ENCODE measurements at places on chromosomes 7 and 10.

DNA sequence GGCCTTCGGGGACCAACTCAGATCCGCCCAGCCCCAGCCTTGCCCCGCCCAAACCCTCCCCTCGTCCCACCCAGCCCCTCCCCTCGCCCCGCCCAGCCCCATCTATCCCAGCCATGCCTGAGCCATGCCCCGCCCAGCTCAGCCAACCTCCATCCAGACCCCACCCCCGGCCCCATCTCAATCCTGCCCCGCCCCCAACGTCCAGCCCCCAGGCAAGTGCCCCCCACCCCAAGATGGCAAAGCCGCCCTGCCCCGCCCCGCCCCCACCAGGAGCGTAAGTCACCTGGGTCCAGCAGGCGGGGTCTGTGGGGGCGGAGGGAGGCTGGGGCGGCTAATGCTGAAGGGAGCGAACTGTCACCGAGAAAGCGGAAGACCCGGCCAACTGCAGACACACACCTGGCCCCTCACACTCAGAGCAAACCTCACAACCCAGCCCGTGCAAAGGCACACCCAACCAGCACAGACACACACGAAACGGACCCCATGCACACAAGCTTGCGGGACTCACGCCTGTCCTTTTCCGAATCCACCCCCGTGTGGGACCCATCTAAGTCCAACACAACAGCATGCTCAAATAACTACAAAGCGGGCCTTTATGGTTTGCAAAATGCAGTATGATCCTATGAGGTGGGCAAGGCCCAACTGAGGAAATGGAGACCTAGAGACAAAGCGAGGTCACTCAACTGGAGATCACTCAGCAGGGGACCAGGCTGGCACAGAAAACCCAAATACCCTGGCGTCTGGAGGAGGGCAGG, 11.5 kb upstream of the OGA start:
- no peak for DNase-seq

DNA sequence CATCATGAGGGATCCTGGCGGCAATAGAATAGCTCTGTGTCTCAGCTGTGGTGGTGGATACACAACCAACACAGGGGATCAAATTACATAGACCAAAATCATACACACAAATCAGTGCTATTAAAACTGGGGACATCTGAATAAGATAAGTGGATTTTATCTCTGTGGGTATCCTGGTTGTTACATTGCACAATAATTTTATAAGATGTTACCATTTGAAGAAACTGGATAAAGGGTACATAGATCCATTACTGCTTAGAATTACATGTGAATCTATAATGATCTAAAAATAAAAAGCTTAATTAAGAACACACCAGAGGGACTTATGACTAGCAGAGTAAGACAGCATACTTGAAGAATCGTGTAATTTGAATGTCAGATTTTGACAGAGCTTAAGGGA, 8.2 kb upstream of the FAM3C start:
- no peak for DNase-seq

DNA sequence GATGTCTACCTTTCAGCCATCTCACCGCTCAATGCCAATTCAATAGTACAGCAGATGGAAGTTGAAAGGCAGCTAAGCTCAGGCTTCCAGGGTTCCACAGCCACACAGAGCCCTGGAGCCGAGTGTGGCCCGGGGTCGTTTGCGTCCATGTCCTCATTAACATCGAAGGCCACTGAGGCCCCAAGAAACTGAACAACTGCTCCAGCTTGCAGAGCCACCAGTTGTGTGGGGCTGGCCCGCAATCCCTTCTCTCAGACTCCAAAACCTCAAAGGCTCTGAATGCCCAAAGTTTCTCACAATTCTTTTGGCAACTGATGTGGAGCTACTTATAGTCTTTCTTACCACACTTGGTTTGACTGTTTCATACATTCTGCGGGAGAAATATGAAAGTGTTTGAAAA, 31.1 kb downstream of the NOD1 start:
- DNase-seq, result no peak

GRCh38 chr7:72020311-72020710, 391.8 kb downstream of the CALN1 start:
- DNase-seq, result no peak

GRCh38 chr7:93620864-93621263, 46.3 kb upstream of the CALCR start:
- DNase-seq, result no peak

DNA sequence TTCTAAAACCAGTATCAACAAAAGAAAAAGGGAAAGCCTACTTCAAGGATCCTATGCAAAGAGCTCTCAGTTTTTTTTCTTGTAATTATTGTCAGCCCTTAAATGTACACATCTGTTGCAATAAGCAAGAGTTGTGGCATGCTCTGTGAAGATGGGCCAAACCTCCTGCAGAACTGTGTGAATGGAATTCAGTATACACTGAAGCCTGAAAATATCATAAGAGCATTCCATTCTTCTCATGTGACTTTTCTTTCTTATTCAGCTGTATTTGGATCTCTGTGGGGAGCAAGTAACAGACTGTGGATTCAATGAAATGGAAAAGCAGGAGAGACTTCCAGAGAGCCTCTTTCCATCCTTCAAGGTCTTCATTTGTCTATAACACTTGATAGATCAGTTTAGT, 130.7 kb downstream of the SAMD9 start:
- DNase-seq, result no peak

GRCh38 chr7:140176122-140176701, 571 bp downstream of the KDM7A start:
- no peak for DNase-seq

DNA sequence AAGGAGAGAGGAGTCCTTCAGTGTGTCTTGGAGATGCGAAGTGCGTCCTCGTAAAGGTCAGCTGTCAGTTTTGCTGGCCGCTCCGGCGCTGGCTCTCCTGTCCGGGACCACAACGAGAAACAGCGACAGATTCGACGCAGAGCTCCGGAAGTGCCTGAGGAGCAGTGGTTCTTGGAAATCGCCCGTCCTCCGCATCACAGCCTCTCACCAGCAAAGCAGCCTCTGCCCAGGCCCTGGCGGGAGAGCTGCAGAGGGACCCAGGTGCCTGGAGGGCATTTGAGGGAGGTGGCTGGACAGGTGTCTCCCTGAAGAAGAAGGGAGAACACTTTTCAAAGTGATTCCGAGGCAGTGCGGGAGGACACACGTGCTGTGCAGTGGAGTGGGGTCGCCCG, 11.6 kb upstream of the AP5Z1 start:
- DNase-seq, result no peak

DNA sequence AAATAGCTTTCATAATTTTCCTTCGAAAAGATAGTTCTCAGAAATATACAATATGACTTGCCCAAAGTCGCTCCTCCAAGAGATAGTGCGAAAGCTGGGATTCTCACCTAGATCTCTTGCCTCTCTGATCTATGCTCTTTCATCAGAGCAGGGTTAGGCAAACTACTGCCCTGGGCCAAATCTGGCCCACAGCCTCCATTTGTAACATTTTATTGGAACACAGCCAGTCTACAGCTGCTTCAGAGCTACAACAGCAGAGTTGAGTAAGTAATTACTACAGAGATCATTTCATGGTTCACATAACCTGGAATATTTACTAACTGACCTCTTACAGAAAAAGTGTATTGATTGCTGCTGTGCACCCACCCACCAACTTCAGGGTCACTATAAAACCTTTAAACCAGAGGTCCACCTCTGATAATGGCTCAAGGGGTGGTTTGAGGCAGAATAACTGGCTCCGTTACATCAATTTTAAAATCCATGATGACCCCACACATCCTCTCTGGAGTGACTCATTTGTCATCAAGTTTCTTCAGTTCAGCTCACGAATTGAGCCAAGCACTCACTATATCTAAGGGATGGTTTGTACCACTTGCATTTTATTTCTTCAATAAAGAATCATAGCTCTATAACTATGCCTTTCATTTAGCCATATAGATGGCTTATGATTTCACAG, 1019.0 kb downstream of the XPNPEP1 start:
- DNase-seq, result no peak

- DNase-seq, result no peak
Measured at GRCh38 chr7:47763063-47763974, 181.4 kb upstream of the TNS3 start.

DNA sequence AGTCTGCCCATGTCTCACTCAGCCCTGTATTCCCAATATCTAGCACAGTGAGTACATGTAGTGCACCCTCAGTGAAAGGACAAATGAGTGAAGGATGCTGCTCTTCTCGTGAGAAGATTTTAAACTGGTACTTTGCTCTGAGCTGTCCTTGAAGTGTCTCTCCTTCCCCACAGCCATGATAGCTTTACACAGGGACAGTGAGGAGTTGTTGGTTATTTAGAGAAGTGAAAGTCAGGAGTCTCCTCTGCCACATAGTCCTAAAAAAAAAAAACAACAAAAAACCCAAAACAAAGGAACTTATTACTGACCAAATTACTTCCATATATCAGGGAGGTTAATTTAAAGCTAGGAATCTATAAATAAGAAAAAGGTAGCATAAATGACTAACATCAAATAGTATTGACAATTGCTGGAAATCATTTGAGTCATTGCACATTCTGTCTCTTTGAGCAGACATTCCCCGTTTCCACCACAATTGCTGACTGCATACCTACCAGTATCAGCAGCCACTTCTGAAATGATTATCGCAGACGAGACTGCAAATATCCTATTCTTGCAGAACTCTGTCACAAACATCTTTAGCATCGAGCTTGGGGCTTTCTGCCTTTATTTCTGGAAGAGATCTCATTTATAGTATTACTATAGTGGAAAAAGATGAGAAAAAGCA, 202.1 kb downstream of the PTEN start:
- peak; percentile 35 for DNase-seq

DNA sequence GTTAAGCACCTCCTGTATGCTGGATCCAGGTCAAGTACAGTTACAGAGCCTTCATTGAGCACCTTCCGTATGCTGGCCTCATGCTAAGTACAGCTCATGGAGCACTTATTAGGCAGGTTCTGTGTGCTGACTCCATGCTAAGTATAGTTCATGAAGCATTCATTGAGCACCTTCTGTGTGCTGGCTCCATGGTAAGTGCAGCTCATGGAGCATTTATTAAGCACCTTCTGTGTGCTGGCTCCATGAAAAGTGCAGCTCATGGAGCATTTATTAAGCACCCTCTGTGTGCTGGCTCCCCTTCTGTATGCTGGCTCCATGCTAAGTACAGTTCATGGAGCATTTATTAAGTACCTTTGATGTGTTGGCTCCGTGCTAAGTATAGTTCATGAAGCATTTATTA, 30.5 kb downstream of the MMD2 start:
- no peak for DNase-seq

DNA sequence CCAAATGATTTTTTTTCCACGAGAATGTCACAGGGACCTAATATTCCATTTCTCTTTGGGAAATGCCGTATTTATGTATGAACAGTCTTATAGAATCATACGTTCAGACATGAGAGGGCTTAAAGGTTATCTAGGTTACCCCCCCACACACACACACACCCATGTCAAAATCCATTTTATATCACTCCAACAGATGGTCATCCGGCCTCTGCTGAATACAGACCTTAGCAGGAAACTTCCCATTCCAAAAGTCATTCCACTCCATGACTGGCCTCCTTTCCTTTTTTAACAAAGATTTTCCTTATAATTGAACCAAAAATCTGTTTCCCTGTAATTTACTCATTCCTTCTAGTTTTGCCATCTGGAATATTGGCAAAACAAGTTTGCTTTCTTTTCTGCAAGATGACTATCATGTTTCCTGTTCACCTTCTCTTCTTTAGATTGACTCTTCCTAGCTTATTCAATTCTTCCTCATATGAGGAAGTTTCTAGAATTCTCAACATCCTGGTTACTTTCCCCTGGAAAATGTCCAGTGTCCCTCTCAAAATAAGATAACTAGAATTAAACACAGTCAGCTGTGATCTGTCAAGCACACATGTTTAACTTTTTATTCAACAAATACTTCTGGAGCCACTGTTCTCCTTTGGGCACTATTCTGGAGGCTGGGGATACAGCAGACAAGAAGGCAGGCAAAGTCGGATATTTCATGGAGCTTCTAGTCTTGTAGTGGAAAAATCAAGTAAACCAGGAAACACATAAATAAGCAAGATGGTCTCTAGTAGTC, 276.5 kb upstream of the LRGUK start:
- no peak for DNase-seq

DNA sequence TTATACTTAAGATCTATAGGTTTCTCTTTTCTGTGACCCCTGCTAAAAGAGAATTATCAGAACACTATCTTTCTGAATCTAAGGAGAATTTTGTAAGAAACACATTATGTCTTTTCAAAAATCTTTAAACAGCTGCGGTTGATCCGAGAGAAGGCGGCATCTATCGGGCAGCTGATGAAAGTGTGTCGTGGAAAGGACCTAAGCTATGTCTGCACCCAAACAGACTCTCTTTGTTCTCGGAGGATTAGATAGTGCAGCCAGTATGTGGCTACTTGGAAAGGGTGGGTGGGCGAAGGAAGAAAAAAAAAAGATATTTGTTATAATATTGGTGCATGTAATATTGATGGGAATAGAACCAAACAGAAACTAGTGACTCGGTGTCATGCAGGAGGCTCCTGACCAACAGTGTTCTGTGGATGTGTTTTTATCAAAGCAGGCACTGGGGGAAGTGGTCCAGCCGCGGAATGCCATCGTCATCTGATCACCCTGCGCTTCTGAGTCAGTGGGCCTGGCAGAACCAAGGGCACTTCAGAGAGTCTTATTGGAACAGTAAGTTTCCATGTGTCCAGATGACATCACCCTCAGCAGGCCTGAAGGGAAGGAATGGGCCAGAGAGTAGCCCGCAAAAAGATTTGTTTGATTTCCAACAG, 509.7 kb upstream of the AKR1E2 start:
- no peak for DNase-seq

GRCh38 chr7:25968205-25968993, 183.6 kb upstream of the NFE2L3 start:
- DNase-seq, result peak; percentile 35

GRCh38 chr10:86254081-86254480, 112.5 kb downstream of the GRID1 start:
- no peak for DNase-seq

DNA sequence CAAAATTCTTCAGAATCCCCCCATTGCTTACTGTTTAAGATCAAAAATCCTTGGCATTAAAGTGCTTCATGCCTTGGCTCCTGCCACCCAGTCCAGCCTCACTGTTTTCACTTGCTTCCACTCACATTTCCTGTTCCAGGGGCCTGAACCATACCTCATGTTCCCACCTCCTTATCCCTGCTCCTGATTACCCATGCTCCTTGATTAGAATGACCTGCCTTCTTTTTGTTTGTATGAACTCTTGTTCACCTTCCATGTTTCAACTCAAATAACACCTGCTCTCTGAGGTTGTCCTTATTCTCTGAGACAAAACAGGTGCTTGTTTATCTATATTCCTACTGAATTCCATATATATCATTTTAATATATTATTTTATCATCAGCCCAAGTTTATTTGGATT, 77.1 kb upstream of the VSTM2A start:
- DNase-seq, result no peak

DNA sequence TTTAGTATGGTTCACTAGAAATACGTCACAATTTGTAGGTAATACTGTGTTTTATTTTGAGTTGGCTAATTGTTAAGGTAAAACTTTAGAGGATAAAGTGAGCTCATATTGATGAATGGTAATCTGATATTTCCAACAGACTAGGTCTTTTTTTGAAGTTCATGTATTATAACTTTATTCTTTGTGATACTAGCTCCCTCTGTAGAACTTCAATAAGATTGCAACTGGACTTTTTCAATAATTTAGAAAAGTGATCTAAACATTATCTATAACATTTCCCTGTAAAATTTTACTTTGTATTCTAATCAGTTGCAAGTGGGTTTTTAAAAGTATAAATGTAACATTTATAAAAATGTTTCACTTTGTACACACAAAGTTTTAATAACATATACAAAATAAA, 83.5 kb downstream of the ADK start:
- DNase-seq, result no peak

- peak; percentile 59 for DNase-seq
Measured at GRCh38 chr10:73886085-73886529, 11.8 kb upstream of the CAMK2G start.

GRCh38 chr7:91083855-91084644, 180.2 kb upstream of the FZD1 start:
- no peak for DNase-seq

Measured in activated T-cell treated with anti-CD3 and anti-CD28 coated beads for 24 hours (primary cell).